Activated T-cell treated with anti-CD3 and anti-CD28 coated beads for 1 hour (primary cell): ENCODE measurements at places on chromosomes 6 and 20.

DNA sequence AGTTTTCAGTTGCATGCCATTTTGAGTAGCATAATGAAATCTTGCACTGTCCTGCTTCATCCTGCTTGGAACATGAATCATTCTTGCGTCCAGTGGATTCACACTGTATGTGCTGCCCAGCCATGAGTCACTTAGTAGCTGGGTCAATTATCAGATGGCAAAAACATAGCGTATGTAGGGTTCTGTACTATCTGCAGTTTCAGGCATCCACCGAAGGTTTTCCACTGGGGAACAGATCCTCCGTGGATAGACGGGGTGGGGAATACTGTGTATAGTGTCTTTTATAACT is 61.4 kb downstream of the IL22RA2 start:
- no peak for DNase-seq

- peak; percentile 20 for DNase-seq
These were observed 257.1 kb upstream of the TAB2 start for GRCh38 chr6:149060300-149060984.

DNA sequence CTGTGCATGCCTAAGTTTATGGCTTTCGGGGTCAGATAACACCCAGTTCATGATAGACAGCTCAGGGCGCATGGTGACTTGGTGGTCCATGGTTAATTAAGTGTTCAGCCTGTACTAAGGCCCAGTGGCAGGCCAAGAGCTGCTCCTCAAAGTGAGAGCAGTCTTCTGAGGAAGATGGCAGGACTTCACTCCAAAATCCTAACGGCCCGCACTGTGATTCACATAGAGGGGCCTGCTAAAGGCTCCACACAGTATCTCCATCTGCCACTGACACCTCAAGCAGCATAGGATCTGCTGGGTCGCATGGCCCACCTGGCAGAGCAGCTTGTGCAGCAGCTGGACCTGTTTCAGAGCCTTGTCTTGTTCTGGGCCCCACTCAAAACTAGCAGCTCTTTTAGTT is 10.6 kb upstream of the CST7 start:
- DNase-seq = no peak

DNA sequence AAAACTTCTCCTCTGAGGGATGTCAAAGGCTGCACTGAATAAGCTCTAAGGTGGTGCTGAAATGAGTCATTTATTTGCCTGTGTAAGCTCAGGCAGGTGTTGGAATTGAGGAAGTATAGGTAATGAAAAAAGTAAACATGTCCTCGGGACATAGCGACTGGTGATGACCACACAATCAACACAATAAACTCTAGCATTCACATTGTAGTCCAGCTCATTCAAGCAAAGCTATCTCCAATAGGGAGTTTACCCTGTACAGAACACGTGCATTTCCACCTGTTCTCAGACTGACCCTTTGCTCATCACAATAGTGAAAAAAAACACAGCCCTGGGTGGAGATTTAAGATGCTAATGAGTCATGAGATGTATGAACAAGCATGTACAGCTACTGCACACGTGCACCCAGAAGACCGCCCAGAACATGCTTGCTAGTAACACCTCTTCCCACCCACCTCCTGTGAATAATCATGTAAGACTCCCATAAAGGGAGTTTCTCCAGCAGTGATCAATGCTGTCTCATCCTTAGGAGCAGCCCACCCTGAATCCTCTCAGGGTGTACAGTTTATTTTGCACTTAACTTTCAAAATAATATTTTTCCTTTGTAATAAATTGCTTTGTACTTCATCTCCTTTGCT is 33.0 kb upstream of the POU5F1 start:
- DNase-seq = no peak

- no peak for DNase-seq
These were observed 367.8 kb downstream of the ZFAND3 start for GRCh38 chr6:38187325-38187724.

DNA sequence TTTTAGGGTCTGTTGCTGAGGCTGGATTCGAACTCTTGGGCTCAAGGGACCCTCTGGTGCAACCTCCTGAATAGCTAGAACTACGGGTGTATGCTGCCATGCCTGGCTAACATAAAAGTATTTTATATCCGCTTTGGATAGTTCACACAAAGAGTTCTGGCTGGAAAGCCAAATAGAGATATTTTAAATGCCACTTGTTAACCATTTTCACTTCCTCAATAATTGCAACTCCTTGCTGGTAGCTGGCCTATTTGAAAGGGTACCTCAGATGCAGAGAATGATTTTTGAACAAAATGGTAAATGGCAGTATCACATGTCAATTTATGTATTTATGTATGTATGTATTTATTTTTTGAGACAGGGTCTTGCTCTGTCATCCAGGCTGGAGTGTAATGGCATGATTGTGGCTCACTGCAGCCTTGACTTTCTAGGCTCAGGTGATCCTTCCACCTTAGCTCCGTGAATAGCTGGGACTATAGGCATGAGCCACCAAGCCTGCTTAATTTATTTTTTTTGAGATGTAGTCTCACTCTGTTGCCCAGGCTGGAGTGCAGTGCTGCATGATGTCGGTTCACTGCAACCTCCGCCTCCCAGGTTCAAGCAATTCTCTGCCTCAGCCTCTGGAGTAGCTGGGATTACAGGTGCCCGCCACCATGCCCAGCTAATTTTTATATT is 12.9 kb upstream of the JARID2 start:
- DNase-seq = no peak

DNA sequence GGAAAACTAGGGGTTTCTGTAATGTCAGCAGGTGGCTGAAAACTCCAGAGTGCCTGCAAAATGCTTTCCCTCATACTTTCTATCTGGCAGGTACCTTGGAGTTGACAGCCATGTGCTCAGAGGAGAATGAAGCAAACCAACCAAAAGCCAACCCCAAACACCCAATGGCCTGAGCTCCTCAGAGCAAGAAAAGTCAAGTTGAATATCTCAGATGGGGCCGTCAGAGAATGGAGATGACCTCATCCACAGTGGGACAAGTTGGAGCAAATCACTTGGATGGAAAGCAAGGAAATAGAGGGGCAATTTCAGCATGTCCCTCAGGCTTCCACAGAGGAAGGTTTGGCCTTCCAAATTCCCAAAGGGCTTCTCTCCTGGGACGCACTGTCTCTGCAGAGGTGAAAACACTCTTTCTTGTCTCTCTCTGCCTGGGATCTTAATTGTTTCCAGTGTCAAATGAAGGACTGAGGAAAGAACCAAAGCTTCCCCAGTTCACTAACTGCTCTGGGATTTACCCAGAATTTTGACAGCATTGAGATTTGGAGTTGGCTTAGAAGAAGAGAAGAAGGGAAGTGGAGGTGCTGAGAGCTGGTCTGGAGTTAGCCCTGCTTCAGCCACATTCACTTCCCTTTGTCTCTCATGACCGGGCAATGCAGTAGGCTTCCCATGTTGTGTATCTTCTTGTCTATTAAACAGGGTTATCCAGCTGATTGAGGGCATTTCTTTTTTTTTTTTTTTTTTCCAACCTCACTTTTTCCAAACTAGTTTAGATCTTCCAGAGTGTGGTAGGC is 42.2 kb downstream of the PRND start:
- DNase-seq = no peak

GRCh38 chr20:45405571-45406259 is 2.4 kb upstream of the DBNDD2 start:
- no peak for DNase-seq

DNA sequence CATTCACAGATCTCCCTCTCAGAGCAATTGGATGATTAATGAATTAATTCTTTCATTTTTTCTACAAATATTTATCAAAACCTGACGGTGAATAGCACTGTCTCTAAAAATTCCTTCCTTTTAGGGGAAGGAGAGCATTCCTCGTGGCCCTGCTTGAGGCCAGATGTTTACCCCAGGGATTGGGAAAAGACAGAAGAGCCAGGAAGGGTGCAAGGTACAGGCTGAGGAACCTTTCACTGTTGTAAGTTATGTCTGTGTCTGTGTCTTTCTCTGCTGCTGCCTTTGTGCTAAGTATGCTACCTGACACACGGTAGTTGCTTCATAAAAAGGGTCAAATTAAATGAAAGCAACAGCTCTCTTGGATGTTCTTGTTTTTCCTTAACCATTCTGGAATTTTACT is 27.4 kb upstream of the CCN2 start:
- DNase-seq = no peak

GRCh38 chr6:20056350-20056992 is 155.8 kb downstream of the MBOAT1 start:
- DNase-seq = no peak

DNA sequence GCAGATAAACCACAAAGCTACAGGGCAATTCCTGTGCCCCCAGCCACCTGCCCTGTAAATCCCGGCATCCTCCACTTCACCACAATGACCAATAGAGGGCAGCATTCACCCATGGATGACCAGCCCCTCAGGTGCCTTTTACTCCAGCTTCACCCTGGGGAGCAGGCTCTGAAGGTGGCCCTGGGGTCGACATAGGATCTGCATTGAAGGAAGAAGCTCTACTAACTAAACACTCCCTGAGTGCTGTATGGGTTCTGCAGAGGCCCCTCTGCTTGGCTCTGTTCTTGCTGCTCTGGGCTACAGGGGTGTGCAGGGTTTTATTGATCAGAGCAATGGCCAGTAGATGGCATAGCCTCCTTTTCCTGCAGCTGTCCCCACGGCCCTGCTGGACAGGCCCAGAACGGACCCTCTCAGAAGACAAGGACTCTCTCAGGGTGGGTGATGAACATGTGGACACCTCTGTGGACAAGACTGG is 20.3 kb downstream of the CST4 start:
- DNase-seq = no peak

- no peak for DNase-seq
These were observed 369.0 kb downstream of the SYNE1 start for GRCh38 chr6:152267967-152268845.

GRCh38 chr6:165718491-165718891 is 55.5 kb upstream of the PDE10A start:
- no peak for DNase-seq

DNA sequence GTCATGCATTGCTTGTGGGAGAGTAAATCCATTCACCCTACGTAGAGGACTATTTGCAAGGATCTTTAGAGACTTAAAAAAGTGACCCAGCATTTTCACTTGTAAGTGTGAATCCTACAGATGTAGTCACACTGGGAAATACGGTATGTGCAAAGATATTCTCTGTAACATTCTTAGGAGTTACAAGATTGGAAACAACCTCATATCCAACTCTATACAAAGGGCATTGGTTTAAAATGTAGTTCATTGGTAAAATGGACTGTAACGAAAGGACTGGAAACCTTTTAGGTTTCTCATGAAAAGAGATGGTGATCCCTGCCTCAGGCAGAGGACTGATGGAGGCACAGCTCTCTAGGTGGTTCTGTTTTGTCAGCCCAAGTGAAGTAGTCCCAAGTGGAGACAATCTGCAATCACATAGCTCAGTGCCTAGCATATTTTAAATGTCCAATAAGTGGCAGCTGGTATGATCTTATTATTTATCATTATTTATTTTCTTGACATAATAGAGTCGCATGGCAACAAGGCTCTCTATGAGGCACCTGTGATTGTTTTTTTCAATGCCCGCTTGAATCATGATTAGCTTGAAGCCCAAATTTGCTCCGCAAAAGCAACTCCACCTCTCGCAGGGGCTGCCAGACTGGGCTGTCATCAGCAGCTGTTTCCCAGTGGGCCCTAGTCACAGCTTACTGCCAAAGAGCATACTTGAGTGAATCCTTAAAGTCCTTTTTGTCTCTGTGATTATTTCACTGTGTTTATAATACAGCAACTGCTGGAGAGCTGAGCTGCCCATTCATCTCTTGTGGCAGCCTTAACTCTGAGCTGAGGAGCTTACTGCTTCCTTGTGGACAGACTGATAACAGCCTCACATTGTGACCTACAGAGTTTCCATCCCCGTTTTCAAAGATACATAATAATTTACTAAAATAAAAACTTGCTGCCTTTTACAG is 19.8 kb upstream of the ENPP1 start:
- no peak for DNase-seq

DNA sequence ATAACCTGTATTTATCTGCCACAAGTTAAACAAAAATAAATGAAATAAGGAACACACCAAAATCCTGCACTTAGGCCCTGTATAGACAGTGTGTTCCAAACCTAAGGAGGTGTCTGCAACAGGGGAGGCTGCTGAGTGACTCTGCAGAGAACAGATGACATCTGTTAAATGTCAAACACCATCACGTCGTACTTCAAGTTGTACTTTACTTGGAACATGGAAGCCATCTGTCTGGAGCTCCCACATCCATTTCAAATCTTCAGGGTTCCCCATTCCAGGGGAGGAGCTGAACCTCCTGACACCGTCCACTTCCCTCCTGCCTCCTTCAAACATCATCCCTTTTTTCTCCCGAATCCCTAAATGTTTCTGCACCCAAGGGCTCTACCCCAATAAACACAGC is 1.8 kb upstream of the MAP7 start:
- no peak for DNase-seq

GRCh38 chr20:58459058-58459750 is 56.0 kb downstream of the APCDD1L start:
- no peak for DNase-seq

DNA sequence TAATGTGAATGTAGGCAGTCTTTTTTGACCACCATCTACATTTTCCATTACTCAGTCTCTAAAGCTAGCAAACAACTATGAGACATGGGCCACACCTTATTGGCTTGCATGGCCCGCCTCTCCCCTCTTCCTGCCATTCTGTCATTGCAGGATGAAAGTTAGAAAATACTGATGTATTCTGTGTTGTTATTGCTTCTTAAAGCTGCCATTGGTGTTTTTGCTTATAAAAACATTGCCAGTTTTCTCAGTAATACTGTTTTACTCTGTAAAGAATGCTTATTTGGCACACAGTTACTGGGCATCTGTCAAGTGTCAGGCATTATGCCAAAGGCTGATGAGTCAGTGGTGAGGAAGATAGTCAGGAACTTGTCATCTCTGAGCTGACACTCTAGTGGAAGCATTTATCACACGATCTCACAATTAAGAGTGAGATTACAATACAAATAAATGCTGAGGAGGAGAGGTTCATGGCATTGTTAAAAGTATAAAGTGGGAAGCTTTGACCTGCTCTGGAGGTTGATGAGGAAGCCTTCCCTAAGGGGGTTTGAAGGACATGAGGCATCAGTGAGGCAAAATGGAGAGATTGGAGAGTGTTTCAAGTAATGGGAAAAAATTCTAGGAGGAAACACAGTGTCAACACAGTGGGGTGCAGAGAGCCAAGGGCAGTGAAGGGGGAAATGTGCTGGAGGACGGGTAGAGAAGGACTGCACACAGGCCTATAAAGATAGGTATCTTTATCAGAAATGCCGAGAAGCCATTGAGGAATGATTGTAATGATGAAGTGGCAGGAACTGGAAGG is 14.7 kb downstream of the KLHL32 start:
- DNase-seq = no peak

GRCh38 chr6:109257494-109257893 is 124.8 kb downstream of the CD164 start:
- DNase-seq = no peak

DNA sequence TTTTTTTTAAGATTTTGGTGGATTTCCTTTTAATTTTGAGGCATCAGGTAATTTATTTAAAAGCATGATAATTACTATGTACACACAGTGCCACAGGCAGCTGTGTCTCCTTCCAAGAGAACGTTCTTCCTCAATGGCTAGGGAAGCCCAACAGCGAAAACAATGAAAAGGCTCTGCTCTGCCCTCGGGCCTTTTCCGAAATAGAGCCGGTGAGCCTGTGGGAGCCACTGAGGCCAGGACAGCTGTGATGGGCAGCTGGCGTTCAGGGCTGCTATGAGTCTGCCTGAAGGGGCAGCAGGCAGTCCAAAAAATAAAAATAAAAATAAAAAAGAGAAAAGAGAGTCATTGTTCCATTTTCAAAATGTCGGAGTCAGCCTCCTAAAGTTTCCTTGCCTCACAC is 443.8 kb downstream of the KIF16B start:
- DNase-seq = no peak

GRCh38 chr6:139784222-139784769 is 409.8 kb upstream of the CITED2 start:
- DNase-seq = no peak
